ENCODE measurements at places on chromosomes 3 and 15.

GRCh38 chr15:69524296-69524695 lies 71.7 kb downstream of the RPLP1 start:
- DNase-seq: no peak

GRCh38 chr15:89991312-89991711 lies 9.8 kb upstream of the ZNF710 start:
- DNase-seq: no peak

DNA sequence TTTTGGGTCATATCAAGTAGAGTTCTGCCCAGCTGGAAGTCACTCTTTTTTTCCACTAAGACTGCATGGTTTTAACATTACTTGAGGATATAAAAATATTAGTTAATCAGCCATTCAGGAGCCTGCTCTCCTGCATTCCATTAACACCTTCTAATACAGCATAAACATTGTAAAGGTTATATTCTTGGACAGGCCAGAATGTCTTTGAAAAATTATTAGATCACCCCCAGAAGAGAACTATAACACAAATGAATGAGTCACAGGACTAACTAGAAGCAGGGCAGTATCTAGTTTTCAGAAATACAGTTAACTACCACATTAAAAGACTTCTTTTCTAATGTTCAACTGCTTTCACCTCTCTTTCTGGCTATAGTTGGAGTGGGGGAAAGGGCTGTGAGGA lies 80.9 kb downstream of the THBS1 start:
- DNase-seq: no peak

GRCh38 chr3:129060276-129061022 lies at the start of gene GP9:
TSS of gene GP9 (plus strand) at chr3:129060779. CDS start at chr3:129061740, 961 bp downstream.
- no peak for DNase-seq

GRCh38 chr15:60115579-60116380 lies 111.7 kb downstream of the FOXB1 start:
- DNase-seq: no peak

GRCh38 chr15:87610366-87610765 lies 646.2 kb downstream of the NTRK3 start:
- DNase-seq: no peak

DNA sequence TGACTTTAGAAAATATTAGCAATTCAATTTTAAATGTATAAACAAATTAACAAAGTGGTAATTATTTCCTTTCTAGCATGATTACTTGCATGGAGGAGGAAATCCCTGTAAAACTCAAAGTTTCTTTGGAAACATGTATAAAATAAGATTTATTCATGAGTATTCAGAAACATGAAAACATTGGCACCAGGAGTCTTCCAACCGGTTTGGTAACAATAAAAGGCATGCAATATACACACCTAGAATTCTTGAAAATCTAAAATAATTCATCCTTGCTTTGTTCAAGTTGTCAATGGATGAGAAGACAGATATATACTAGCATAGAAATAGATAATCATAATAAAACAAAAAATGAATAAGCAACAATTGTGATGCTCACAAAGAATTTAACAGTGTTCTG lies 76.4 kb downstream of the ZPLD1 start:
- DNase-seq: no peak

Measured in T1000 (cell line).